ENCODE measurements at places on chromosomes 3 and 15. TPM values are rescaled to one million over a fixed set of nuclear protein-coding genes. Genes with fewer than 3 reads are reported as not detected.

Gene RSRC1
- 28.9 TPM for total RNA-seq

Gene BSN
- total RNA-seq, result 2.1 TPM

Gene CAMK1
- total RNA-seq, result 24.6 TPM

Gene AKAP13
- total RNA-seq, result 108 TPM

GRCh38 chr3:70990723-70991122 lies 592.8 kb downstream of the FOXP1 start:
- no peak for DNase-seq
- peaks cover 29% of the 10 kb centered on the region for H3K36me3 ChIP-seq
- no peaks in the 10 kb centered on the region for H3K4me1 ChIP-seq

- DNase-seq, result peak; percentile 36
- peak overlapping the region; percentile 71 for H3K27ac ChIP-seq
- no peaks in the 10 kb centered on the region for H3K36me3 ChIP-seq
- H3K4me1 ChIP-seq, result peaks cover 6% of the 10 kb centered on the region
- no peaks in the 10 kb centered on the region for H3K27me3 ChIP-seq
Observed at GRCh38 chr3:138775254-138775595, 59.5 kb downstream of the PIK3CB start.

- peaks cover 3% of the 10 kb centered on the region for H3K27me3 ChIP-seq
- H3K4me3 ChIP-seq, result no peak overlapping the region
- H3K36me3 ChIP-seq, result no peaks in the 10 kb centered on the region
- no peaks in the 10 kb centered on the region for H3K4me1 ChIP-seq
- DNase-seq, result no peak
Observed at GRCh38 chr15:100189849-100190248, 151.9 kb downstream of the ADAMTS17 start.

DNA sequence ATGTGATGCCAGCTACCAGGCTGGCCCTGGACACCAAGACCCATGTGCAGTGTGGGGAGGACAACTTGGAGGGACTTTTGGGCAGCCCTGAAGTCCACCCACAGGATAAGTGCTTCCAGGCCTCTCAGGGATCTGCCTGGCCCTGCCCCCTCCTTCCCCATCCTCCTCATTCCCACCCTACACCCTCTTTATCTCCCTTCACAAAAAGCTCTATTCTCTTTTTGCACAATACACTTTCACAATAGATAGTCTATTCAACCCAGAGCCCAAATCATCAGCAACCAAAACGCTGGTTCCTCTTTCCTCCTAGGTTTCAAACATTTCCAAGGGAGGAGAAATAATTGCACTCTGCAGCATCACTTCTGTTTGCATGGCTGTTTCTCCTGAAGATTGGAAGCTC lies 7.8 kb upstream of the ZNF710 start:
- no peaks in the 10 kb centered on the region for H3K4me1 ChIP-seq
- H3K27me3 ChIP-seq, result no peaks in the 10 kb centered on the region
- H3K27ac ChIP-seq, result no peak overlapping the region
- DNase-seq, result no peak
